ENCODE measurements at places on chromosomes 13 and 19.
A peak's percentile ranks its signal among the peaks of the same experiment; 100 is the strongest.

DNA sequence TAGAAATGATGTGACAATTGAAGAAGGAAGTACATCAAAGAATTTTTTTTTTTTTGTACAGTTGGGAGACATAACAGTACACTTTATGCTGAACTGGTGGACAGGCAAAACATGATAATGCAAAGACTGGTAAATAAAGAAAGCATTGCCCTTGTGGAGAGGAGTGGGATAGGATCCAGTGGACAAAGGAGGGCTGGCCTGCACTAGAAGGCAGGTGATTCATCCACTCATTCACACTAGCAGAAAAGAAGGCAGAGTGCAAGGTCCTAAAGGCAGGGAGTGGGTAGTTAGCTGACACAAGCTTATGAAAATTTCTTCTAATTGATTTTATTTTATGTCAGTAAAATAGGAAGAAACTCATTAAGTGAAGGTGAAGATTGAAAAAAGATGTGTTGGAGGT lies 17.6 kb upstream of the NALCN start:
- H3K36me3 ChIP-seq: no peaks in the 10 kb centered on the region
- no peaks in the 10 kb centered on the region for H3K4me1 ChIP-seq
- no peak overlapping the region for H3K27ac ChIP-seq
- no peak for DNase-seq
- H3K4me3 ChIP-seq: no peak overlapping the region

DNA sequence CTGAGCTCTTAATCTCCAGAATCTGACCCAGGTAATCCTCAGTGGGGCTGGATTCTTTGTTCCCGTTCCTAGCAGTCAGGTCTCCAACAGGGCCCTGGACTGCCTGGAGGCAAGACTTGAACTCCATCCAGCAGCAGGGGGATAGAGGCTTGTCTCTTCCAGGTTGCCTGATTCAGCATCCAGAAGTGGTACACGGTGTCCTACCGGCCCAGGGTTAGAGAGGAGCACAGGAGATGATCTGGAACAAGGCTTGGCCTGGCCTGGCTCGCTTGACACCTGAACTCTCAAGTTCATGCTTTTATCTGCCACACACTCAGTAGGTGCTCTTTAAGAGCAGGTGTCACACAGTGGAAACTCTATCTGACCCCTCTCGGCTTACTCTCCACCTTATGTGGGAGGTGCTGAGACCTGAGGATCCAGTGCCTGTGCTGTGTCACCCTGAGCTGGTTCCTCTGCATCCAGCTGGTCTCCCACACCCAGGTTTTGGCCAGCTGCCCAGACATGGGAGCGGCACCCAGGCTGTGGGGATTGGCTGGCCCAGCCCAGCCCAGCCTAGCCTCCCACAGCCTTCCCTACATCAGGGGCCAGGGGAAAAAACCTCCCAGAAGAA lies at the start of gene CYP4F3:
Gene CYP4F3, plus strand, starts transcription at position 604 of the 610 bp plus-strand sequence. CDS start 519 bp downstream, outside the sequence.
- H3K27ac ChIP-seq: no peak within 1 kb of the TSS
- no peak within 1 kb of the TSS for H3K4me3 ChIP-seq
- H3K4me1 ChIP-seq: no peaks in the 10 kb centered on the region
- H3K27me3 ChIP-seq: peaks cover 12% of the 10 kb centered on the region

DNA sequence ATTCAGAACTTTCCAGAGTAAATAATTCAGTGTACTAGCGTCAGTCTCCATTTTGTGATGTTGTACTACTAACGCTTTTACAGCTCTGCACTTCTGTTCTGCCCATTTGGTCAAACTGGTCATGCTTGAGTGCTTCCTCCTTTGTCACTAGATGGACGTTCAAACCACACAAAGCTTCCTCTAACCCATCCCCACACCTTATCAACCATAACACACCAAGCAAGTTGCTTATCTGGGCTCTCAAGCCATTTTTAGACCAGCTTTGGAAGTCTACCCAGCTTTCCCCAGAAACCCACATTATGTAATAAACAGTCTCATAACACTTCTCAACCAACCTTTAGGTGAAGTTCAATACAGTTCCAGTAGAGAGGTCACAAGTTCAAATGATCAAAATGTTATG lies 2.3 kb upstream of the ZNF347 start:
- peaks cover 27% of the 10 kb centered on the region for H3K36me3 ChIP-seq
- H3K4me3 ChIP-seq: no peak overlapping the region
- H3K27ac ChIP-seq: no peak overlapping the region
- peaks cover 11% of the 10 kb centered on the region for H3K4me1 ChIP-seq

DNA sequence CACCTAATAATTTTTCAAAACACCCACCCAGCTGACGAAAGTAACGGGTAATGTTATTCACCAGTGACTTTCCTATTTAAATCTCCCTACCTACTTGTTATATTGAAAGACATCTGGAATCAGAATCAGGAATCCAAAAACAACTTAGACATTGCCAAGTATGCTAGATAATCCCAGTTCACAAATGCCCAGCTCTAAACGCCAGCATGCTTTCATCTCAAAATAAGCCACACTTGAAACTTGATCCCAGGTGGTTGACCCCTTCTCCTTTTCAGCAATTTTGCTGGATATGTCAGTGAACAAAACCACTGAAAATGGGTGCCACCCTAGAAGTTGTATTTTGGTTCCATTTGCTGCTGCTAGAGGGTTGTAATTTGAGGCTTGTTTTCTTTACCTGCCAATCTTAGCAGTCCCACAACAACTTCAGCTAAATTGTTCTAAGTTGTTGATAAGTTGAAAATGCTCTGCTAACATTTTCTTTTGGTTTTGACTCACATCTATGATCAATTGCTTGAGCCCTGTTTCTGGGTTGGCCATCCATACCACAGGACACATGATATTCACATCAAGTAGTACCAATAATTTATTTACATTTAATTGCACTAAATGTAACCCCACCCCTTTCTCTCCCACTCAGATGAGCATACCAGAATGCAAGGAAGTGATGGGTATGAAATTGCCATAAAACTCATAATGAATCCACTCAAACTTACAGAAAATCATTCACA lies 66.4 kb downstream of the DCT start:
- H3K36me3 ChIP-seq: 0 out of 2 replicates have a peak, but pooled peaks cover 6% of the 10 kb centered on the region
- no peak overlapping the region for H3K27ac ChIP-seq
- H3K27me3 ChIP-seq: no peaks in the 10 kb centered on the region
- H3K4me1 ChIP-seq: peaks cover 7% of the 10 kb centered on the region

DNA sequence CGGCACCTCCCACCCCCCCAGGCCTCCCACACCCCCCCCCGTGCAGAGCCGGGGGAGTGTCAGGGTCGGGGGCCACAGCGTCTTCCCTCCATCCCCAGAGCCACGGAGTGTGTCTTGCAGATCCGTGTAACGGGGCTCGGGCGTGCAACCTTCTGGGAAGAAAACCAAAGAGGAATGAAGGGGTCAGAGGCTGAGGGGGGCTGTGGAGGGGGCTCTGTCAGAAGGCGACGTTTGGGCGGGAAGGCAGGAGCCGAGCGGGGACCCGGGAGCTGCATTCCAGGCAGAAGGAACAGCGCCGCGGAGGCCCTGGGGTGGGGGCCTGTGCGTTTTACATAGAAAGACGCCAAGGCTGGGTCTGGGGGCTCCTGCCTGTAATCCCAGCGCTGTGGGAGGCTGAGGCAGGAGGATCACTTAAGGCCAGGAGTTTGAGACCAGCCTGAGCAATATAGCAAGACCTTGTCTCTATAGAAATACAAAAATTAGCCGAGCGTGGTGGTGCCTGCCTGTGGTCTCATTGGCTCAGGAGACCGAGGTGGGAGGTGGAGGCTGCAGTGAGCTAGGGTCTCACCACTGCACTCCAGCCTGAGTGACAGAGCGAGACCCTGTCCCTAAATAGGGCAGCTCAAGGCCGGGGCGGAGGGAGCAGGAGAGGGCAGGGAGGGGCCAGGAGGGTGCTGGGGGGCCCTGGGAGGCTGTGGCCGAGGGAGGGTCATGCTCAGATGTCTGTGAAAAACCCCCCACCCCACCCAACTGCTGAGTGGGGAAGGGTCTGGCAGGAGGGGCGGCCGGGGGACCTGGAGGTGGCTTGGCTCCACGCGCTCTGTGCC lies 27.8 kb downstream of the ARID3A start:
- H3K27me3 ChIP-seq: no peaks in the 10 kb centered on the region
- H3K4me3 ChIP-seq: peak overlapping the region; percentile 41
- H3K4me1 ChIP-seq: peaks cover 27% of the 10 kb centered on the region

DNA sequence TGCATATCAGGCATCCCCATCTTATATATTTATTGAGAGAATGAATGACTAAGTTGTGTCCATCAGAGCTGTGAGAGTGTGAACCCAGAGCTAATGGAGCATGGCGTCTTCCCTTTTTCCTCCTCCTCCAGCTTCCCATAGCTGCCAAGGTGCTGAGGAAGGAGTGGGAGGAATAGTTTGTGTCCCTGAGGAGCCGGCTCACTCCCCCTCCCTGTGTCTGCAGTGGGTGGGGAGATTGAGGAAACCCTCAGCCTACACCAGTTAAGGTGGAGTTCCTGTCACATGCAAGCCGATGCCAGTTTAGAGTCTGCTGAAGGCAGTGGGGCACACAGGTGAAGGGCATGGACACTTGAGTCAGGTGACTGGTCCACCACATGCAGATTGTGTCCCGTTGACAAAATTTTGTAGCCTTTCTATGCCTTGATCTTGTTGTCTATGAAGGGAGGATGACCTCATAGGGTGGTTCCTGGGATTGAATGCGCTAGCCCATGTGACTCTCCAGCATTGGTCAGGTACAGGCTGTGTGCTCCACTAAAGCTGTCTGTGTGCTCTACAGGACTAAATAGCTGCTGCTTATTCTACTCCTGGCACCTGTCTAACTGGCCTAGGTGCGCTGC lies 47.6 kb upstream of the GPI start:
- DNase-seq: no peak
- no peak overlapping the region for H3K4me3 ChIP-seq
- H3K36me3 ChIP-seq: peaks cover 4% of the 10 kb centered on the region
- peaks cover 10% of the 10 kb centered on the region for H3K4me1 ChIP-seq
- peak overlapping the region; percentile 87 for H3K27ac ChIP-seq

- no peak overlapping the region for H3K4me3 ChIP-seq
These were observed 24.2 kb upstream of the C1QTNF9B start for GRCh38 chr13:23921451-23921888.

GRCh38 chr13:99507986-99508385 lies 6.7 kb downstream of the TM9SF2 start:
- no peak overlapping the region for H3K4me3 ChIP-seq
- peaks cover 42% of the 10 kb centered on the region for H3K36me3 ChIP-seq
- no peak overlapping the region for H3K27ac ChIP-seq
- H3K27me3 ChIP-seq: no peaks in the 10 kb centered on the region
- no peak for DNase-seq

DNA sequence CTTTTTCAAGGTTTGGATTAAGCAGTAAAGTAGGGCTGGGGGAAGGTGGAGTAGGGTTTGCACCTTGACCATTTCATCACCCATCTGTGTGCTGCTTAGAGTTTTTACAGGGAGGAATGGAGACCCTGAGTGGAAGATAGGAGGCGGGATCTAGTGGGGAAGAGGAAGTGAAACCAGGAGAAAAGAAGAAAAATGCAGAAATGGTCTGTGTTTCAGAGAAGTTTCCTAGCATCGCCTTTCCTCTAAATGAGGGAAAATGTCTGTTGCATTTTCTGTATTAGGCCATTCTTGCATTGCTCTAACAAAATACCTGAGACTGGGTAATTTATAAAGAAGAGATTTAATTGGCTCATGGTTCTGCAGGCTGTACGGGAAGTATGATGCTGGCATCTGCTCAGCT lies 64.1 kb downstream of the TPT1 start:
- H3K36me3 ChIP-seq: peaks cover 15% of the 10 kb centered on the region
- DNase-seq: no peak
- H3K27ac ChIP-seq: peak overlapping the region; percentile 3
- H3K4me3 ChIP-seq: no peak overlapping the region
- no peaks in the 10 kb centered on the region for H3K27me3 ChIP-seq

GRCh38 chr13:36251526-36251925 lies 37.2 kb upstream of the SOHLH2 start:
- DNase-seq: no peak
- H3K4me1 ChIP-seq: no peaks in the 10 kb centered on the region
- H3K4me3 ChIP-seq: no peak overlapping the region
- H3K36me3 ChIP-seq: peaks cover 27% of the 10 kb centered on the region

DNA sequence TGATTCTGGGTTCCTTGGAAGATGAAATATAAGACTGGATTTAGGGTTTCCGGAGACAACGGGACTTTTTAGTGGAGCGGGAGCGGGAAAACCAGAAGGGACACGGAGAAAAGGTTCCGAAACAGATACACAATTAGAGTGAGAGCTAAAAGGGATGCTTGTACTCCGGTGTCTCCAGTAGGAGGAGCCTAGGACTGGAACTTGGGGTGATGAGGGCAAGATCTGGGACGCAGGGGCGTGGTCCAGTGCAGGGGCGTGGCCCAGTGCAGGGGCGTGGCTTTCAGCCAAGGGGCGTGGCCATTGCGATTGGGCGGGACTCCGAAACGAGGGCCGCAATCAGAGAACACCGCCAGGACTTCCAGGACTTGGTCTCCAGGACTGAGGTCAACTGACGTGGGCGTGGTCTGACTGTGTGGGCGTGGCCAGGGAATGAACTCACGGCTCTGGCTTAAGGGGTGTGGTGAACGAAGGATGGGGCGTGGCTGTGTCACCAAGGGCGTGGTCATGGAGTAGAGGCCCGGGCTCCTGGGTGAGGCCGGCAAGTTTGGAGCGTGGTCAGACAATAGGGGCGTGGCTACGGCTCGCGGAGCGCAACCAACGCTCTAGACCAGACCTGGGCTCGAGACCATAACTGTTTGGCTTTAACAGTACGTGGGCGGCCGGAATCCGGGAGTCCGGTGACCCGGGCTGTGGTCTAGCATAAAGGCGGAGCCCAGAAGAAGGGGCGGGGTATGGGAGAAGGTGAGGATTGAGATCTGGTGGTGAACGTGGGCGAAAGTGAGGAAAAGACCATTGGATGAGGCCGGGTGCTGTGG lies at the start of gene DKKL1:
Gene DKKL1, plus strand, starts transcription at position 610 of the 815 bp plus-strand sequence. Its CDS starts 122 bp downstream, at position 732.
- peaks cover 8% of the 10 kb centered on the region for H3K4me1 ChIP-seq
- H3K36me3 ChIP-seq: peaks cover 10% of the 10 kb centered on the region
- H3K27me3 ChIP-seq: peaks cover 5% of the 10 kb centered on the region
- peak; percentile 100 for DNase-seq

- peak; percentile 70 for DNase-seq
- no peaks in the 10 kb centered on the region for H3K27me3 ChIP-seq
- H3K36me3 ChIP-seq: peaks cover 25% of the 10 kb centered on the region
These were observed 27.6 kb downstream of the MYO9B start for GRCh38 chr19:17103177-17103576.

DNA sequence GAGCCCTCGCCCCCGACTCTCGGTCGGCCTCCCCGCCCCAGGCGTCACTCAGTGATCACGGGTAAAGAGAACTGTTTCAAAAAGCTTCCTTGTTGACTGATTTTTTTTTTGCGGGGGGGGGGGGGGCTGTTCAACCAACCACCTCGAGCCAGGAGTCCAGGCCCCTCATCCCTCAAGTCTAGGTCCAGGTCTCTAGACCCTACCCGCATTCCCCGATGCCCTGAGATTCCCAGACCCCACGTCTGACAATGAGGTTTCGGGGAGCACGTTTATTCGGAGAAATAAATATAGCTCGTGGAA lies 4.3 kb downstream of the HRC start:
- peaks cover 9% of the 10 kb centered on the region for H3K36me3 ChIP-seq
- no peak overlapping the region for H3K27ac ChIP-seq
- peaks cover 37% of the 10 kb centered on the region for H3K4me1 ChIP-seq

- H3K4me3 ChIP-seq: no peak overlapping the region
- DNase-seq: no peak
- H3K4me1 ChIP-seq: peaks cover 23% of the 10 kb centered on the region
- peak overlapping the region; percentile 92 for H3K27ac ChIP-seq
These were observed 7.0 kb downstream of the MOB3A start for GRCh38 chr19:2089001-2089711.

All from WTC11 (cell line).